Activated T-helper 1 cell treated with anti-CD3 and anti-CD28 coated beads, Interleukin-2, amount 50 U/mL, for 16 hours (primary cell): ENCODE measurements at places on chromosomes 16 and 17.

- peak; percentile 59 for DNase-seq
Observed at GRCh38 chr16:27367461-27368357, 34.3 kb upstream of the IL21R start.

DNA sequence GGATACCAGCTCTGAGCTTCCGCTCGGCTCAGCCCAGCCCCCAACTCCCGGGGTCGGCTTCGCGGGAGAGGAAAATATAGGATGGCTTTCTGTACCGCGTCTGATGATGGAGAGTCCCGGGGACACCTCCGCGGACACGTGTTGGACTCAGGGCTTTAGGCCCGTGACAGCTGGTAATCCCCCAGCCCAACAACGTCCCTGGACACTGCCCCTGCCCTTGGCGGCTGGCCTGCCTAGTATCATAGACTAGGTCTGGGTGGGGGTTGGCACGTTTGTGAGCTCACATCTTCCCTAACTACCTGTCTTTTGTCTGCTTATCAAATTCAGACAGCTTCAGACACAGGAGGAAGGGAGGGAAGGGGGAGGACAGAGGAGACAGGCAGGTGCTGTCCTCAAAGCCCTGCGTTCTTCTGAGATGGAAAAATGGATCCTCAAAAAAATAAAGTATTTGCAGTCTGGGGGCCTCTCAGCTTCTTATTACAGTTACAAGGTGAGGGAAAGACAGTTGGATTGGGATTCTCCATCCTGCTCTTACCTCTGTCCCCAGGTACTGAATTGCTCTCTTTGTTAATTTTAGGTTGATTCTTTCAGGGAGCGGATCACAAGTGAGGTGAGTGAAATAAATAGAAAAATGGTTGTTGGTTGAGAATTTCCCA is 698 bp downstream of the PSME3 start:
- no peak for DNase-seq

GRCh38 chr16:1356061-1356900 is 4.5 kb downstream of the GNPTG start:
- no peak for DNase-seq

DNA sequence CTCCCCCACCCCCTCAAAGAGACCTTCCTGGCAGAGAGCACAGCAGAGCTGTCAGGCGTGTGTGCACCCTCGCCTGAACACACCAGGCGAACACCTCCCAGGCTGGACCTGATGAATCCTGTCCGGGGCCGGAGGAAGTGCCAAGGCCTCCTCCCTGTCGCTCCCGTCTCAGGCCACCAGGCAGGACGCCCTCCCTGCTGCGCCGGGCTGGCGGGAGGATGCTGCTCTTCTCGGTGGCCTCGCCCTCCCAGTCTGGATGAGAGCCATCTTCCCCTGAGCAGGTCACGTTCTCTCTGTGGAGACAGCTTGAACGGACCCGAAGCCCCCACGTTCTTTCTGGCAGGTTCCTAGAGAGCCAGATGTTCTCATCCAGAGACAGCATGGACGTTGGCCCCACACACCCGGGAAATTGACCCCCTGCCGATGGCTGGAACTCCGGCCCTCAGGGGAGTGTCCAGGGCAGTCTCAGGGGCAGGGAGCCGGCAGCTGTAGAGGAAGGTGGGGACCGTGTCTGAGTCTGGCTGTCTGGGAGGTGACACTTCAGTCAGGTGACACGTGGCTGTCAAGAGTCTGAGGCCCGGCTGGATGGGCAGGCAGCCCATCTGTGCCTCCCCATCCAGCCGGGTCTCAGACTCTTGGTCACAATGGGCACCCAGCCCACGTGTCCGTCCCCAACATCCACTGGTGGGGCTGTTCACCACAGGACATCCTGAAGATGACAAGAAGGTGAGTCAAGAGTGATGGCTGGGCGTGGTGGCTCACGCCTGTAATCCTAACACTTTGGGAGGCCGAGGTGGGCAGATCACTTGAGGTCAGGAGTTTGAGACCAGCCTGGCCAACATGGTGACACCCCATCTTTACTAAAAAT is 5.0 kb upstream of the TIMP2 start:
- no peak for DNase-seq

- DNase-seq, result no peak
Observed at GRCh38 chr17:78769196-78769773, 12.8 kb downstream of the CYTH1 start.
